ENCODE measurements at places on chromosomes 7 and 10.

- DNase-seq = no peak
Measured at GRCh38 chr7:25725451-25725850, 426.5 kb upstream of the NFE2L3 start.

- no peak for DNase-seq
Measured at GRCh38 chr7:50791938-50792341, 9.2 kb upstream of the GRB10 start.

- DNase-seq = no peak
Measured at GRCh38 chr10:122845783-122846332, at the start of gene CUZD1. Gene CUZD1, minus strand, starts transcription at chr10:122845857. Its CDS starts 14 bp downstream, at chr10:122845843.

DNA sequence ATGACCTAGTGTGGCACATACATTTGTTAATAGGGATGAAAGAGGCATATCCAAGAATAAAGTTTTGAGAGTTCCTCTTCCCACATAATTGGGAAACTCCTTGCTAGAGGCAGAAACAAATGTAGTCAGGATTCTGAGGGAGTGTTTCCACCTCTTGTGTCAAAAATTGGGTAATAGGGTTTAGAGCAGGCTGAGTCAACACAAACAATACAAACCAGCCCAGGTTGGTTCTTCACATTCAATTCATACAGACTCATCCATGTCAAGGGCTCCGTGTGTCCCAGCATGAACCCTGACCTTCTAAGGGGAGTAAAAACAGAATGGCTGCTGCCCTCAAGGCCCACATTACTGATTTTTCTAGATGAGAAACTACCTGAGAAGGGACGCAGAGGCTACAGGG is 75.3 kb downstream of the GLI3 start:
- no peak for DNase-seq

DNA sequence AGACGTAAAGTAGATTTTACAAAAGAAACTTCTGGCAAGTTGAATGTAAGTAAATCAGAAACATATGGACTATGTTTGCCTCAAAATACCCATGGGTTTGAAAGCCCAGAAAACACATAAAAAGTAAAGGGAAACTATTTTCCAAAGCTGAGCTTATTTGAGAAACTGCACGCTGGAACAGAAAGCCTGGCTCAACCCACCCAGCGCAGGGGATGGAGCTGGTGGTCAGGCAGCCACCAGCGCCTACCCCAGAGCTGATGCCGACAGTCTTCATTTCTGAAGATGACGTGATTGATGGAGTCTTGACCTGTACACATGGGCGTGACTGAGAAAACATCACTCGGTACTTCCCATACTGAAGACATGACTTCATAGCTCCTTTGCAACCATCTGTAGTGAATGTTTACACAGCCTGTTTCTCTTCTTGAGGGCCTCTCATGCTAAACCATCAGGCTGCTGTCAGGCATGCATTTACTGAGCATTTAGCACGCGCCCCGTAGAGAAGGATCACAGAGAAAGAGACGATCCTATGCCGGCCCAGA is 232.6 kb upstream of the AUTS2 start:
- no peak for DNase-seq

DNA sequence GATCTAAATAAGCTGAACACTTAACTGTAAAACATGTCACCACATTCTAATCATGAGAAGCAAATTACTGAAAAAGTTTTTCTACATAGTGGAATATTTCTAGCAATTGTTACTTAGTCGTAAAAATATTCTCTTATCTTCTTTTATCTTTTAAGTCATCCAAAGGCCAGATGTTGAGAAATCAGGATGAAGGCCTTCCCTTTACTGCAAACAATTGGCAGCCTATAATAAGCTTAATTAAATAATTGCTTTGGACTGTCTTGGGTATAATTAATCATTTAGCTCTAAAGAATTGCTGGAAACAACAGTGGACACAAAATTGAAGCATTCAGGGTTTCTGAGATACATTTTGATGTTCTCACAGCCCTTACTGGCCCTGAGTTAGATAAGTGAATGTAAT is 226.5 kb downstream of the FANK1 start:
- no peak for DNase-seq

DNA sequence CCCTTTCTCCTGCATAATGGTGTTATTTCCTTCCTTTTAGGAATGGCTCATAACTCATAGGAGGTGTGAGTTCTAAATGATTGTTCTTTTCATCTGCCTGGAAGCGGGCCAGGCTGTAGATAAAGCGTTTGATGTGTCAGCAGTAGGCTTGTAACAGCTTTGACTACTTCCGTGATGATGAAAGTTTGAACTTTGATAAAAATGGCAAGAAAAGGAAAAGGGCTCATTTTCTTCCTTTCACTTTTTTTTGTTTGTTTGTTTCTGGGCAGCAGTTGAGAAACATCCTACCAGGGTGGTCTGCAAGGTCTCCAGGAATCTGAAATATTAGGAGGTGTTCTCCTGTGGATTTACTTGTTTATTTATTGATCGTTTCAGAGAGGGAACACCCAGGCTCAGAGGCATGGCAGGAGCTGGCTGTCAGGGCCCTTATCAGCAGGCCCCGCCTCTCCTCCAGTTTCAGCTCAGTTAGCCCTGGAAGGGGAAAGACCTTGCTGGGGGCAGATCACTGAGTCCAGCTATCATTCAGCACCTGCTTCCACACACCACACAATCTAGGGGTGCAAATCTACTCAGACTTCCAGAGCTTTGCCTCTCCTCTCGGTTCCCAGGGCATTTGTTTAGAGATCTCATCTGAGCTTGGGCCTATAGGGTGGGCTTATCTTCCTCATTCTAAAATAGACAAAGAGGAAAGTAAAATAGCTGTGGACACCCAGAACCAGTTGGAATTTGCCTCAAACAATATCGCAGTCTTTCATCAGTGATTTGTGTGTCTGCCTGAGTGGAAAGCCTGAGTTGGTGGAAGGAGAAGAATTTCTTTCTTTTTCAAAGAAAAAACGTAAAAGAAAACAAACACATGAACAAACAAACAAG is 130.9 kb downstream of the BMPER start:
- no peak for DNase-seq

DNA sequence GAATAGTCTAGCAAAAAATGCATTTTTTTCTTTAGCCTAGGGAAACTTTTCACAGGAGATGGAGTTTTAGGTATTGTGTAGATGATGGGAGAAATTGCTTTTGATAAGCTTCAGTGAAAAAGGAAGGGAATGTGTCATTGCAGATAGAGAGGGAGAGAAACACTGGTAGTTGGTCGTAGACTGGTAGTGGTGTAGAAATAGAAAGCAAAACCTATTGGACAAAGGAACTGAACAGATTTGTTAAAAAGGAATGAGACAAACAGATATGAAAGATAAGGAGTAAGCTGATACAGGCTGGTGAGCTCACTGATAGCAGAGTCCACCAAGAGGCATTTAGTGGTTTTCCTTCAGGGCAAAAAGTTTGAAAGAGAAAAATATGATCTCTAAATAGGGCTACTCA is 94.3 kb downstream of the ZEB1 start:
- no peak for DNase-seq

GRCh38 chr10:96411716-96412320 is 53.0 kb upstream of the OPALIN start:
- DNase-seq = no peak

All from stimulated activated CD4-positive, alpha-beta T cell treated with anti-CD3 and anti-CD28 coated beads, TNF-alpha, amount 100 ng/mL, for 4 hours (primary cell).